Activated CD4-positive, CD25-positive, alpha-beta regulatory T cell treated with anti-CD3 and anti-CD28 coated beads, Interleukin-2, amount 50 U/mL, for 24 hours (primary cell): ENCODE measurements at places on chromosomes 2 and 18.

DNA sequence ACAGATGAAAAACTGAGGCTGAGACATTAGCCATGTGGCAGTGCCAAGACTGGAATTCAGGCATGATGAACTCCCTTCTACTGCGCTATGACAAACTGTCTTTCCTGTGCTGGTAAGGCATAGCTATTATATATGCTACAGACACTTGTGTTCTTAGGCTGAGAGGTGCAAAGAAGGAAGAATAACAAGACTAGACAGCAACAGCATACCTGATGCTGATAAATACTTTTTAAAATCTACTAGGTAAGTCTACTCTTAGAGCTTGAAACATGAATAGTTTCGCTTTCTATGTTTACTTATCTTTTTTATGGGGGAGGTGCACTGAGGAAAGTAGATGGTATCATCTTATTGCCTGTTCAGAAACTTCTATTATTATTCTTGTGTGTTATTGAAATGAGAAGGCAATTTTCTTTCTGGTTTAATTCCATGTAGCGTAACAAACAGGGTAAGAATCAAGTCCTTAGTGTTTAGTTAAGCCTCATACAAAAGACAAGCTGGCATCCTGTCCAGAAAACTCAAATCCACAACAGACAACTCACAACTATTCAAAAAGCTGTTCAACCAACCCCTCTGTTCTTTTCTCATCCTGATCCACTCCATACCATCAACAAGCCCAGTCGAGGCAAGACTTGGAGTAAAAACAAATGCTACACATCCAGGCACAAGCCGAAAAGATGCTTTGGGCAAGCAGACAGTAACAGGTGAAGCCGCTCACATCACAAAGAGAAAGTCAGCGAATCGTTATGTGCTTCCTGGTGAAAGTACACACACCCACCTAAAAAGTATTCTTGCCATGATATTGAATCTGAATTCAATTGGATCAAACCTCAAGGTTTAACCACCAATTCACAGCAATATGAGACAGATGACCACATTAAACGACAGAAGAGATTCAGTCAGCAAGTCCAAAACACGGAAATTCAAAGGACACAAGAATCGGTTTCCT is 1.5 kb downstream of the TTC32 start:
- peak; percentile 25 for ATAC-seq

DNA sequence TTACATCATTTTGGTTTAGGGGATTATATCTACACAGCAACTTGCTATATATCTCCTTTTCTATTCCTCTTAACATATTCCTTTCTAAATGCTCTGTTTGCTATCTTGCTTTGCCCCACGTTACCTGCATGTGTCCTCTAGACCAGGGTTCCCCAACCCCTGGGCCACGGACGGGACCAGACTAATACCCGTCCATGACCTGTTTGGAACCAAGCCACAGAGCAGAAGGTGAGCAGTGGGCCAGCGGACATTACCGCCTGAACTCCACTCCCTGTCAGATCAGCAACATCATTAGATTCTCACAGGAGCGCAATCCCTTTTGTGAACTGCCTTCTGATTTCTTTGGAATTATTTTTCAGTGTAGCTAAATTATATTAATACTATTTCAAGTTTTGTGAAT is 66.7 kb downstream of the KCMF1 start:
- ATAC-seq: no peak

- no peak for ATAC-seq
These were observed 126.3 kb downstream of the IRS1 start for GRCh38 chr2:226673314-226673723.

- ATAC-seq: no peak
These were observed 648.9 kb upstream of the VRK2 start for GRCh38 chr2:57397550-57398360.

- ATAC-seq: no peak
These were observed 1672.7 kb upstream of the TMEFF2 start for GRCh38 chr2:193867454-193867853.

DNA sequence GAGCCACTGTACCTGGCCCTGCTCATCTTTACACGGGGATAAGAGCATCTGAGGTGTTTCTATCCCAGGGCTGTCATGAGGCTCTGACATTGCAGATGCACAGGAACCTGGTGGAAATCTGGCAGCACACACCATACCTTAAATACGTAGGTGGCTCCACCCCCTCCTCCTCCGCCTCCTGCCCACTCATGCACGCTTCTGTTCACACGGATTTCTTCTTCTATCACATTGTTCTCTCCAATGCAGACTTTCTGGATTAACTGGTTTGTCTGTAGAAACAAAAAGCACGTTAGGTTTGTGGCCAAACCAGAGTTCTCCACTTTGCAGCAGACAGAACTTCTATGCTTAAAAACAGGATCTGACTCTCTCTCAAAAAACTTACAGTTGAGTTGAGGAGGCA is 118.2 kb downstream of the CLIP4 start:
- ATAC-seq: no peak

GRCh38 chr2:206068207-206068606 is 17.8 kb downstream of the INO80D start:
- ATAC-seq: no peak

GRCh38 chr2:43082111-43082894 is 144.1 kb downstream of the ZFP36L2 start:
- ATAC-seq: no peak

GRCh38 chr2:102239344-102239743 is 52.5 kb downstream of the IL1RL2 start:
- ATAC-seq: no peak

- ATAC-seq: no peak
These were observed 22.5 kb downstream of the CYTIP start for GRCh38 chr2:157421331-157421944.

DNA sequence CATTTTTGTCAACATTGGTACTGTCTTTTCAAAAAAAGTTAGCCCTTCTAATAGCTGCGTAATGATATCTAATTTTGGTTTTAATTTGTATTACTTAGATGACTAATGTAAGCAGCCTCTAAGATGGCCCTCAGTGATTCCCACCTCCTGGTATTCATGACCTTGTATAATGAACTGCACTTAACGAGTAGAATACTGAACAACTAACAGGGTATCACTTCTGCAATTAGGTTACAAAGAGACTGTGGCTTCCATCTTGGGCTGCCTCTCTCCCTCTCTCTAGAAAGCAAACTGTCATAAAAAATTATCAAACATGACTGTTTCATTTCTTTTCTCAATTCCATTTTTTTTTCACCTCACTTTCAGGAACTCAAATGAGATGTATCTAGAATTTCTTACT is 120.9 kb downstream of the RNF152 start:
- ATAC-seq: no peak

DNA sequence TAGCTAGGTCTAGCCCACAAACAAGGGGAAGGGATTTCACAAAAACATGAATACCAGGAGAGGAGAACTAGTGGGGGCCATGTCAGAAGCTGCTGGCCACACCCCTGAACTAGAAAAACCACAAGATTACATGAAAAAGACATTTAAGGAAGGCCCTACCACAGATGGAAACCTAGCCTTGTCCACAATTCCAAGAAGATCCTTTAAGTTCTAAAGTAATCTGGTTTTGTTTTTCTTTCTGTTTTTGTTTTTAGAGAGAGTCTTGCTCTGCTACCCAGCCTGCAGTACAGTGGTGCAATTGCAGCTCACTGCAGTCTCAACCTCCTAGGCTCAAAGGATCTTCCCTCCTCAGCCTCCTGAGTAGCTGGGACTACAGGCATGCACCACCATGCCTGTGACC is 34.2 kb upstream of the CAB39 start:
- ATAC-seq: peak; percentile 37

GRCh38 chr2:105737980-105738657 is 6.6 kb upstream of the NCK2 start:
- ATAC-seq: peak; percentile 82

DNA sequence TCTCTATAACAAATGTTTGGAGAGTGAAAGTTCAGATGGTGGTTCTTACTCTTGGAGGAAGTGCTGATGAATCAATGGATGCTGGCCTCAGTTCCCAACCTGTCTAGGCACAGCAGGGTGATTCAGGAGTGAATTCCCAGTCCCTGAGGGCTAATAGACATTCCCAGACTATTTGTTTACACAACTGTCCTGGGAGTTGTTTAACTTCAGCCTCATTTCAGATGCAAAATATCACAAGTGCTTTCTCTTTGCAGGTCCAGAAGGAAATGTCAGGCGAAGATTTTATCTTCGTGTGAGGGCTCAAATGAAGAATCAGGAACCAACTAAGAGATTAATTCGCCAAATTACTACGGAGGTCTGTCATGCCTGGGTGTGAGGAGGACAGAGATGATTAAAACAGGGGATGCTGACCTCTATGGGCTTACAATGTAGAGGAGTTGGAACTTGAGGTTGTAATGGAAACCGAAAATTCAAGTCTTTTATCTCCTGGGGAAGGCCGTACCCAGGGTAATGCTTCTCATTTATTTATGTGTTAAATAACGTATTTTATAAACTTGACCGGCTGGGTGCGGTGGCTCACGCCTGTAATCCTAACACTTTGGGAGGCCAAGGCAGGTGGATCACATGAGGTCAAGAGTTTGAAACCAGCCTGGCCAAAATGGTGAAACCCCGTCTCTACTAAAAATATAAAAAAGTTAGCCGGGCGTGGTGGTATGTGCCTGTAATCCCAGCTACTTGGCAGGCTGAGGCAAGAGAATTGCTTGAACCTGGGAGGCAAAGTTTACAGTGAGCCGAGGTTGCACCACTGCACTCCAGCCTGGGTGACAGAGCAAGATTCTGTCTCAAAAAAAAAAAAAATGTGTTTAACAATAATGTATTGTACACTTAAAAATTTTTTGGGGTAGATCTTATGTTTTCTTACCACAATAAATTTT is 38.7 kb upstream of the SLC1A4 start:
- no peak for ATAC-seq

DNA sequence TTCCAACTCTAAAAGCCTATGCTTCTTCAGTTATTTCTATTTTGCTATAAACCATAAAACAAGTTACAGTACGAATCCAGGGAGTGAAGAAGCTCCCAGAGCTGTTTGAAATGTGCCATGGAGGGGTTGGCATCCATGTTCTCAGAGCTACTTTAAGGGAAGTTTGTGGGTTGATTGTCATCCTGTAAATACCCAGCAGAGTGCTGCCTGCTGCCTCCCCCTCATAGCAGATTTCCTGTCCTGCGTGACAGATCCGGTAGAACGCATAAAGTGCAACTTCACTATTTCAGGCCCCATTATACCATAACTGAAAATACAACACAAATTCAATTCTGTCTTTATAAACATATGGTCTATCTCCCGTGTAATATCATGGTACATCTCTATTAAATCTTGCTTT is 114.4 kb downstream of the CTNNA2 start:
- ATAC-seq: no peak

DNA sequence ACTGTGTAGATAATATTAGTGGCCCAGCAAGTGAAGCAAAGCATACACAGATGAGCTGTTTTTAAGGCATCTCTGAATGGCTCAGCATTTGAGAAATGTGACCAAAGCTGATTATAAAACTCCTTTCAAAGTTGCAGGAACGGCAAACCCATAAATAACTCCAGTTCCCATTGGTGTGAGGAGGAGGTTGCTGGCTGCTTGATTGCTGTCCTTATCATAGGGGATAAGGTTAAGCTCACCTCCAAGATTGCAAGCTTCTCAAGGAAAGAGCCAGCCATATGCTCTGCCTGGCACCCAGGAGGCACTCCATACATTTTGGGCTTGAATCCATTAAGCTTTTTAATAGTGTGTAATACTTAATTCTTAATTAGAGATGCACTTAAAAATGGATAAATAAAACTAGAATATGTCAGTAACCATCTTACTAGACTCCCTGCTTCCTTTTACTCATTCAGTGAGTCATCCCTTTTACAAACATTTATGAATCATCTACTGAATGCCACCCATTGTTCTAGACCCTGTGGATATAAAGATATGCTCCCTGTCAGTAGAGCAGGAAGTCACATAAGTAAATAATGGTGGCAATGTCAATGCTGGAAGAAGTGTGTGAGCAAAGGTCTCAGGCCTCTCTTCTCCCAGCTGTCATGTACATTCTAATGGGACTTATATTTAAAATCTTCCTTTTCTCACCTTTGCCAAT is 99.3 kb downstream of the SPATS2L start:
- ATAC-seq: peak; percentile 97

DNA sequence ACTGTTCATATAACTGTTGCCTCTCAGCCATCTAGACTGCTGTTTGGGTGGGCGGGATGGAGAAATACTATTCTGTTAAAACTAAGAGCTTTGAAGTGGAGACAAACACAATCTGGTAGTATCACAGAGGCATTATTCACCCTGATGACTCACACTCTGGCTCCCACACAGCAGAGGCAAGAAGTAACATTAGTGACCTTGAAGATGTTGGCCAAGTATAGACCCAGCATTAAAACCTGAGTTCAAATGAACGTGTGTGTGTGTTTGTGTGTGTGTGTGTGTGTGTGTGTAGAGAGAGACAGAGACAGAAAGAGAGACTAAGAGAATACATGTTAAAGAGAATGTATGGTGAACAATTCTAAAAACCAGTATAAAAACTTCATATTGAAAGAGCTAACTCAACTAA is 22.5 kb upstream of the ACVR1 start:
- peak; percentile 79 for ATAC-seq

DNA sequence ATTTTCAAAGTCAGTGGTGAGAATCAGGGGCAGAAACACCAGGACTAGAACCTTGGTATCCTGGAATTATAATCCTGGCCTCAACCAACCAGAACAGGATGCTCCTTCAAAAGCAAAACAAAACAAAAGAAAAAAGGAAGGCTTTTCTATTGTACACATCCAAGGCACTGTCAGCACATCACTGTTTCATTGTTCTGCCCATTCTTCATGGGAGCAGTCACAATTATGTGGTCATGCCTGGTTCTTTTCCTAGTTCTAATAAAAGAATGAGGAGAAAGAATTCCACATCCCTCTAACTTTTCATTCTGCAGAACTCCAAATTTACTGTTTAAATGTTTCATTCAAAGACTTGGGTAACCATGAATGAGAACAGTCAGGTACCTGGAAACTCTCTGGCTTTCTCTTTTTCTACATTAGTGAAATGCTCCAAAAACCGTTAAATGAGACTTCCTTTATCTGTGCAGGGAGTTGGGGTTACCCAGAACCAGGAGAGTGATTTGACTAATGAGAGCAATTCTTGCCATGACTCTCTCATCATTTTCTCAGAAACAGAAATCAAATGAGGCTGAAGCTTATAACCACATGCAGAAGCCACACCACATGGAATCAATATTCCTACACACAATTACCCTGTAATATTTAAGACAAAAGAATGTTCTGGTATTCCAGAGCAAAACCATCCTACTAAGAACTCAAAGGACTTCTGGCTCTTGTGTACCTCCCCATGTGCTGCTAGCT is 110.9 kb upstream of the CCDC150 start:
- ATAC-seq: no peak

DNA sequence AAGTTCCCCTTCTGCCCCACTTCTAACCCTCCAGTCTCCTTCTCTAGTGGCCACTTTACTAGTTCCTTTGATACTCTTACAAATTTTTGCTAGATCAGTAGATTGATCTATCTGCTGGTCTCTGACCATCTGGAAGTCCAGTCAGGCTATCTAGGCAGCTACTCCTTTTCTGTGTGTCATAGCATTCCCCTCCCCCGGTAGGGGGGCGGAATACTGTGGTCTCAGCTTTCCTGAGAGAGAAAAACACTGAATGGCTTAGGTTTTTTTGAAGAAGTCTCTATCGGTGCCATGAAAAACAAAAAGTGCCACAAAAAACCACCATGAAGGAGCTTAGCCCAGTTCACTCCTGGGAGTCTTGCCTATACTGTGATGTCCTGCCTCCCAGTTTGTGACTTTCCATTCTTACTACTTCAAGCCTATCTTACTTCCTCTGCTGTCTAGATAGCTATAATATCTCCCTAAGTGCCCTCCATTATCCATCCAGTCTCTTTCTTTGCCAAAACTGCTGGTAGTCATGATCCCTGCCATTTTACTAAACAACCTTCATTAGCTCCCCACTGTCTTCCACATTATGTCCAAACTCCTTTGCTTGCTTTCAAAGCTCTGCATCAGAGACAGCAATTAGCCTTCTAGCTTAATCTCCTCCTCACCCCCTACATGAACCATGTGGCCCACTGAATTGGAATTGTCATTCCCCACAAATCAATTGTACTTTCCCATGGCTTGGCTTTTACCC is 29.9 kb downstream of the TPGS2 start:
- ATAC-seq: no peak
